ENCODE measurements at places on chromosomes 7 and 10.

DNA sequence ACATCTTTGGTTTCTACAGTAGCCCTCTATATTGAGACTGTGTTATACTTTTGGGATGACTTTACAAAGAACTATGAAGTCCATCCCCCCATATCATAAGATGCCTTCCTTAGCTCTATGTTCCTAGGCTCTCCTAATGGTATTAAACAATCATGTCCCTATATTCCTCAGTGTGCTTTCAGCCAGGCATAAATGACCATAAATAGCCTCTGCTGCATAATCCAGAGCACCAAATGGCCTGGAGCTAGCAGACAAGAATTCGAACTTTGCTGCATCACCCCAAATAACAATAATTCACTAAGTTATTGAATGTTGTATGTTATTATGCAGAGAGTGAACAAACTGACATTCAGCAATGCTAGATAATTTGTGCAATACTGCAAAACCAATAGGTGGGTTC lies 405.2 kb downstream of the DGKB start:
- no peak for DNase-seq

DNA sequence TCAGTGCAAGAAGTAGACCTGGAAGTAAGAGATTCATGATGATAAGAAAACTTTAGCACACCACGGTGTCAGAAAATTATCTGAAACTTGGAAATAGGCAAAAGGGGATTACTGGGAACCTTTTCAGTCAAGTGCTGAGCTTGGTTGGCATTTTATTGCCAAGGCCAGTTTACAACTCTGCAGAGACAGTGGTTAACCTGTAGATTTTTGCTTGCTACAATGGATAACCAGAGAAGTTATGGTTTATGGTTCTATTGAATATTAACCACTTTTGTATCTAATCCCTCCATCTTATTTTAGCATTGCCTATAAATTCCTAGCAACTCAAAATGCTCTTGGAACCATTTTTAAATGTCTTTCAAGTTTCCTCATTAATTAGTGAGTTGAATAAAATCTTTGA lies 13.3 kb upstream of the GRM8 start:
- DNase-seq = no peak

- DNase-seq = no peak
These were observed 29.7 kb downstream of the PARP12 start for GRCh38 chr7:140033036-140033435.

DNA sequence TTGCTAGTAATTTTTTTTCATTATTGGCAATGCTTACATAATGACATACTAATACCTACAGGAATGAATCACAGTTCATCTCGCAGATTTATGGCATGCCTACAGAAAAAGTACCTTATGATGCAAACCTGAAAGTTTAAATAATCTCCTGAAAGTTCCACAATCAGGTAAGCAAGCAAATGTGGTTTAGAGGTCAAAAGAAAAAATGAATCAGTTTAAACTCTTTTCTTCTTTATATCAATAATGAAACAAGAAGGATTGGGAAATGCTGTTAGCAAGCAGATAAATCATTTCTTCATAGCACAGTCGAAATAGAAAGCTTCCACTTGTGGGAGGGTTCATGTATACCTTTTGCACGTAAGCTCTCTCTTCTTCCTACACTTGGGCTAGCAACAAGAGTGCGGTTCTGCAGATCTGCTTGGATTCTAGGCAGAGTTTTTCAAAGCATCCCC lies 53.7 kb upstream of the MTPN start:
- DNase-seq = no peak

DNA sequence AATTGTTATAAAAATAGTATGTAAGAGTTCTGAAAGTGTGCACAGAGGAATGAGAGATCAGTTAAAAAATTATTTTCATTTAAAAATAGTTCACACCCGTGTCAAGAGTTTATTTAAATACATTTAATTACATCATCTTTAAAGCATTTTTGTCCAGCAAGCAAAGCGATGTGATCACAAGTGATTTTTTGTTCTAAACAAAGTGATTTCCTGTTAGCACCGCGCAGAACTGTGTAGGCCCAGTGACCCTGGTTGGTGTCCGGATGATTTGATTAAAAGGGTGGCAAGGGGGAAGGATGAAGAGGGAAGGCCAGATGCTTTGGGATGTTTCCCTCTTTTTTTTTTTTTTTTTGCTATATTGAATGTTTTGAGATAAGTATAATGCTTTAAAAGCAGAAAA lies 227.8 kb upstream of the PITRM1 start:
- no peak for DNase-seq

- no peak for DNase-seq
These were observed 171.1 kb downstream of the JCAD start for GRCh38 chr10:29888321-29888720.

DNA sequence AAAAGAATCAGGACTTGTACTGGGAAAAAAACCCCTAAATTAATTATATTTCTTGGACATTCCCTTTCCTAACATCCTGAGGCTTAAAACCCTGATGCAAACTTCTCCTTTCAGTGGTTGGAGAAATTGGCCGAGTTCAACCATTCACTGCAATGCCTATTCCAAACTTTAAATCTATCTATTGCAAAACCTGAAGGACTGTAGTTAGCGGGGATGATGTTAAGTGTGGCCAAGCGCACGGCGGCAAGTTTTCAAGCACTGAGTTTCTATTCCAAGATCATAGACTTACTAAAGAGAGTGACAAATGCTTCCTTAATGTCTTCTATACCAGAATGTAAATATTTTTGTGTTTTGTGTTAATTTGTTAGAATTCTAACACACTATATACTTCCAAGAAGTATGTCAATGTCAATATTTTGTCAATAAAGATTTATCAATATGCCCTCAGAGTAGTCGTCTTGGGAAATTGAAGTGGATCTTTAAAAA lies 6.6 kb downstream of the EMX2 start:
- DNase-seq = no peak

- DNase-seq = no peak
These were observed 161.5 kb downstream of the SEMA3D start for GRCh38 chr7:85025312-85025756.

DNA sequence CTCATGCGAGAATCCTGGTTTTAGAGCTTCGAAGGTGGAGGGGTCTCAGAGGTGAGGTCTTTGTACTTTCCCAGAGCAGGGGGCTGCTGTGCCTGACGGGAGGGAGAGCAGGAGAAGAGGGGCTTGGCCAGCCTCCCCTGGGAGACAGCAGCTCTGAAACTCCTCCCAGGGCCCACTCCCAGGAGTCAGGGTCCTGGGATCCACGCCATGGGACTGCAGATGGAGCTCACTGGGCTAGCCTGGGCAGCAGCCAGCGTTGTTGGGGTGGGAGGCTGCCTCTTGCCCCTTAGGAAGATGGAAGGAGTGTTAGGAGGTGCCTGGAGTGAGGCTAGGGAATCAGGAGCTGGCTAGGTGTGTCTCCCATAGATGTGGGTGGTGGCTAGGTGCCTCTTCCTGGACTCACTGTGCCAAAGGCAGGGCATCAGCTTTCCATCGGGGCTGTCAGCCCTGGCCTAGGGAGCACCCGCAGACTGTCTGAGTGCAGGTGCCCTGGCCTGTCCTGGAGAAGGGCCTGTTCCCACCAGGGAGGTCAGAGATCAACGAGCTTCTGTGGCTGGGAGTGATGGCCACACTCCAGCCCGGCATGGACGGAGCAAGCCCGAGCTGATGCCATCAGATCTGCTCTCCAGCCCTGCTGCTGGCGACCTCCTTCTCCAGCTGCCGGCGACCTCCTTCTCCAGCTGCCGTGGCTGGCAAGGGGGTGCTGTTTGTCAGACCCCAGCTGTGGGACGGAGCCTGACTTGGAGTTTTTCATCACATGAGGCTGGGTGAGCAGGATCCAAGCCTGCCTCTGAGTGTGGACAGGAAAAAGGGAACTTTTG lies 111.3 kb downstream of the PTPN20 start:
- DNase-seq = no peak

- DNase-seq = no peak
These were observed 38.6 kb downstream of the CDC14C start for GRCh38 chr7:48962821-48963505.

DNA sequence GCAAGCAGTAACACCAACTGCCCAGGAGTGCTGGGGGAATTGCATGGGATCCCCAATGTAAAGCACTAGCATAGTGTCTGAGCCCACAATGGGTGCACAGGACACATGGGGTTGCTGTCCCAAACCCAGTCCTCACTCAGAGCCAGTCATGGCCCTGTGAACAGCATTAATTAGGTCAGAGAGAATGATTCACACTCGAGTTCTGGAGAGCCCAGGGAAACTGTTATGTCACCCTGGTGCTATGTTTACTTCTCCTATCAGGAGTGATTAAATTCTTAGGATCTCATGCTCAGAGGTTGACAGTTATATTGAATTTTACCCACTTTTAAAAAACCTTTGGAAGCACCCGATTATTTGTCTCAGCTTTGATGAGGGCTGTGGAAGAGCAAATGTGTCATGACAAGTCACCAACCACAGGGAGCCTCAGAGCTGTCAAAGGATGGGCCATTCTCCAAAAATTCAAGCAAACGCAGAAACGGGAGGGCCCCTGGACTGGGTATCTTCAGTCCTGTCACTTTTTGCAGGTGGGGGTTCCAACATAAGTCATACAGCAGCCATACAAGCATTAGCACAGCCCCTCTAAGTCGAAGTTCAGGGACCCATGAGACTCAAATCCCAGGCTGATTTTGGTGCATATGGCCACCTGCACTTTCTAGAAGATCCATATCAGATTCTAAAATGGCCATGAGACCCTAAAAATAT lies 1.3 kb upstream of the RASSF4 start:
- DNase-seq = no peak

DNA sequence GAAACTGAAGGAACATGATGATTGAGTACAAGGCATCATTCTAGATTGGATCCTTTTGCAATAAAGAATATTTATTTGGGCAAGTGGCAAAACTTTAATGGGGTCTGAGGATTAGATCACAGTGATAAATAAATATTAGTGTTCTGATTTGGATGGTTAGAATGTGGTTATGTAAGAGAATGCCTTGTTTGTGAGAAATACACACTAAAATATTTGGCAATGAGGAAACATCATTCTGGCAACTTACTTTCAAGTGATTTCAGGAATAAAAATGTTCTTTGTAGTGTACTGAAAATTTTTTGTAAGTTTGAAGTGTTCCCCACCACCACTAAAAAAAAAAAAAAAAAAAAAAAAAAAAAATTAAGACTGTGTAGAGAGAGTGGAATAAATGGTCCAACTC lies 185.1 kb upstream of the NEBL start:
- no peak for DNase-seq

GRCh38 chr10:84348860-84349259 lies 20.5 kb downstream of the CCSER2 start:
- DNase-seq = no peak

DNA sequence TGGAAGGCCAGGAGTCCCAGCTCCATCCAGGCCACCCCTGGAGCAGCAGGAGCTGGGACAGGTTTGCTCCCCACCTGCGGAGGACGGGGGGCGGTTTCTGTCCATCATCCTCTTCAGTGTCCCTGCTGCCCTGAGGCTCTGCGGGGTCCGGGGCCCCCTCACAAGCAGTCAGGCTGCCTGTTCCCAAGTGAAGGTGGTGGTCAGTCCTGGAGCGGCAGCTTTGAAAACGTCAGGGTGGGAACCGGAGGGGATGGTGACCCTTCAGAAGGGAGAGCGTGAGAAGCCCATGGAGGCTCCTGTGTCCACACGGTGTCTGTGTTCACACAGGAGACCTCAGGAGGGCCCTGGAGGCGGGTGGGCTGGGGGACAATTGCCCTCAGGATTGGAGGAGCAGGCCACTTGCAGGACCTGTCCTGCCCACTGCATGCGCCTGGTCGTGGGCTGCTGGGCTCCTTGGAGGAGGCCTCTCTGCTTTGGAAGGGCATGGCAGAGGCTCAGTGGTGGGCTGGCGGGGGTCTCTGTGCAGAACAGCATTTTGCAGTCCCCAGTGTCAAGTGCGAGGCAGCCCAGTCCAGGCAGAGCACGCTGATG lies 49.3 kb upstream of the INPP5A start:
- DNase-seq = no peak

GRCh38 chr7:80496586-80496985 lies 15.3 kb downstream of the GNAT3 start:
- DNase-seq = no peak

DNA sequence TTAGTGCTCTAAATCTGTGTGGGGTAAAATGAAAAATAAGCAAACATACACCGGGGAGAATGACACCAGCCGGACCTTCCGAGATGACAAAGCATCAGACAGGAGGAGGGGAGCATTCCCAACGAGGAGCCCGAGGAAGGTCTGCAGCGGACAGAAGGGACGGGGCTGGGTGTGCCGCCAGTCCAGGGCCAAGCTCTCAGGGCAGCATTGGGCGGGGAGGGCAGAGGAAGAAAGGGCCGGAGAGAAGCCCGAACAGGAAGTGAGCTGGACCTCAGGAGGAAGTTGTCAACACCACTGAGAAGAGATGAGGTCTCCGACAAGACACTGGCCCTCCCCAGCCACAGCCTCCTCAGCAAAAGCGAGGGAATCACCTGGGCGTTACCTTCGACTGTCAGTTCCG lies 182.6 kb upstream of the RNF32 start:
- no peak for DNase-seq

DNA sequence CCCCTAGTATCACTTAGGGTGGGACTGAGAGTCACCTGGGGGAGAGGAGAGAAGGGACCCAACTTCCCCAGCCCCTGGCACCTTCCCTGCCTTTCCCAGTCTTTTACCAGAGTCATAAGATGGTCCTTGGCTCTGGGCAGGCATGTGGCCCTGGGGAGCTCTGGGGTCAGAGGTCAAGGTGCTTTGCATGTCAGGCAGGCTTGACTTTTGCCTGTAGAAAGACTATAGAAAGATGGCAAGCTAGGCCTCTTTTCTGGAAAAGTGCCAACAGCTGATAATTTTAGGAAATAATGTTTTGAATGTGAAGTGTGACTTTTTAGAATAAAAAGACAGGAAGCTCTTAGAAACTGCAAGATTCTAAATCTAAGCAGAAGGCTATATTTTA lies 67.5 kb downstream of the MKI67 start:
- DNase-seq = no peak

GRCh38 chr10:56142092-56142728 lies 218.8 kb downstream of the ZWINT start:
- DNase-seq = no peak

DNA sequence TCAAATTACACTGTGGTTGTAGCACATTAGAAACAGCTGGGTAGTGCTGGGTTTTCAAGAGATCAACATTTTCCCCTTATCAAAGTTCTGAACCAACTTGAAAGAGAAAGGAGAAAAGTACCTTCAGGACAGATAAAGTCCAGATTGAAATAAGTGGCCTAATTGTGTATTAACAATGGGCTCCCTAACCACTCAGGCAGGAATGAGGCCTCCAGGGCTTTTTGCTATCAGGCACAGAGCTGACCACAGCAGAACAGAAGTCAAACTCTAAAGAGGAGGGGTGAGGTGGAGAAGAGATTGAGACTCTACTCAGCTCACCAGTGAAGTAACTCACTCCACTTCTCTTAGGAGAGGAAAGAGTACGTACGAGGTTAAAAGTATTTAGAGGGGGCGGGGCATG lies 394.1 kb upstream of the PHF14 start:
- DNase-seq = no peak

- DNase-seq = no peak
These were observed 11.6 kb downstream of the SCART1 start for GRCh38 chr10:133465191-133465949.

- no peak for DNase-seq
These were observed at the start of gene CXCL12 for GRCh38 chr10:44385026-44385695. Gene CXCL12, minus strand, starts transcription at chr10:44385097. Its CDS starts 92 bp downstream, at chr10:44385005.

- no peak for DNase-seq
These were observed 259.2 kb downstream of the MAD1L1 start for GRCh38 chr7:1973321-1974251.

All from caudate nucleus (tissue), 63 donors.